ENCODE measurements at places on chromosomes 3 and 15.

DNA sequence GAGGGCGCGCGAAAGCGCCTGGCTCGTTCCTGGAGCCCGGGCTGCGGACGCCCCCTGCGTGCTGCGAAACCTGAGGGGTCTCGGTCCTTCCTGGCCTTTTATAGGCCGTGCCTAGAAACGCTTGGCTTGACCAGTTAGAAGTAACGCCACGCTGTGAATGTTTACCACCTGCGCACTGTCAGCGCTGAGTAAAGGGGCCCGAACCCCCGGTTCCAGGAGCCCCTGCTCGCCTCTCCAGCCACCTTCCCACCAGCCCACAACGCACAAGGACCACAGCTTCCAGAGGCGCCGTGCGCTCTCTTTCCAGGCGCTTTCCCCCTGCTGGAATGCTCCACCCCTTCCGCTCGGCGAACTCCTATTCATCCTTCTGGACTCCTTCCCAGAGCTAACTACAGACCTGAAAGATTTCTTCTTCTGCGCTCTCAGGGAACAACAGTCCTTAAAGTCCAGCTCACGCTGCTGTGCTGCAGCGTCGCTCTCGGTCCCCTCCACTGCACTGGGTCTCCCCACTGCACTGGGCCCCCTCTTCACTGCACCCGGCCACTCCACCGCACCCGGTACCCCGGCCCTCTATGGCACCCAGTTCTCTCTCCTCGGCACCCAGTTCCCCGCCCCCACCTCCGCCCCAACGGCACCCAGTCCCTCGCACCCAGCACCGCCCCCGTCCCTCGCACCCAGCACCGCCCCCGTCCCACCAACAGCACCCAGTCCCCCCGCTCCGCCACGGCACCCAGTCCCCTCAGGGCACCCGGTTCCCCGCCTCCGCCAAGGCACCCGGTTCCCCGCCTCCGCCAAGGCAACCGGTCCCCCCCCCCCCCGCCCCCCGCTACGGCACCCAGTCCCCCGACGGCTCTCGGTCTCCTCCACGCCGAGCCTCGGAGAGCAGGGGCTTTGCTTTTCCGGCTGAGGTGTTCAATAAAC is 69.8 kb downstream of the SQOR start:
- no peak for DNase-seq

- no peak for DNase-seq
Measured at GRCh38 chr3:82143661-82144412, 382.4 kb upstream of the GBE1 start.

DNA sequence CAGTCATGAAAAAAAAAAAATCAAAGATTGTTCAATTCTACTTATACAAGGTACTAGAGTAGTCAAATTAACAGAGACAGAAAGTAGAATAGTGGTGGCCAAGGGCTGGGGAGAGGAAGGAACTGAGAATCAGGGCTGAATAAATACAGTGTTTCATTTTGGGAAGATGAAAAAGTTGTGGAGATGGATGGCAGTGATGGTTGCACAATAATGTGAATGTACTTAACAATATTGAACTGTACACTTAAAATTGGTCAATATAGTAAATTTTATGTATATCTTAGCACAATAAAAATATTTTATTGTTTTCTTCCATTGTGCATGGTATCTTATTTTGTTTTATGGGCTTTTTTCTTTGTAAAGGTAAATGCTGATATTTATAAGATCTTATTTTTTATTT is 262.2 kb upstream of the AGTR1 start:
- DNase-seq, result no peak

DNA sequence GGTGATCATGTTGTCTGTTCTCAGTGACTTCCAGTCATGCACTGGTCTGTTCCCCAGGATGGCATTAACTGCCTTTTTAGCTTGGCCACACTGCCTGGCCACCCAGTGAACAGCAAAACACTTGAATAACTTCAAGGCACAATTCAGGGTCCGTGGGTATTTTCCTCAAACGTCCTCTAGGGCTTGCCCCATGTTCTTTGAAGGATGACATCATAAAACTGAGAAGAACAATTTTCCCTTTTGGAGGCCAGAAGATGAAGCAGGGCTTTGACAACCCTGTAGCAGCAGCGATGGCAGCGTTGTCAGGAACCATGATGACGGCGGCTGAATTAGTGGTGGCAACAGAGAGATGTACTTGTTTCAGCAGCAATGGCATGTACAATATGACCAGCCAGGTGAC is 465.9 kb upstream of the ONECUT1 start:
- DNase-seq, result no peak

DNA sequence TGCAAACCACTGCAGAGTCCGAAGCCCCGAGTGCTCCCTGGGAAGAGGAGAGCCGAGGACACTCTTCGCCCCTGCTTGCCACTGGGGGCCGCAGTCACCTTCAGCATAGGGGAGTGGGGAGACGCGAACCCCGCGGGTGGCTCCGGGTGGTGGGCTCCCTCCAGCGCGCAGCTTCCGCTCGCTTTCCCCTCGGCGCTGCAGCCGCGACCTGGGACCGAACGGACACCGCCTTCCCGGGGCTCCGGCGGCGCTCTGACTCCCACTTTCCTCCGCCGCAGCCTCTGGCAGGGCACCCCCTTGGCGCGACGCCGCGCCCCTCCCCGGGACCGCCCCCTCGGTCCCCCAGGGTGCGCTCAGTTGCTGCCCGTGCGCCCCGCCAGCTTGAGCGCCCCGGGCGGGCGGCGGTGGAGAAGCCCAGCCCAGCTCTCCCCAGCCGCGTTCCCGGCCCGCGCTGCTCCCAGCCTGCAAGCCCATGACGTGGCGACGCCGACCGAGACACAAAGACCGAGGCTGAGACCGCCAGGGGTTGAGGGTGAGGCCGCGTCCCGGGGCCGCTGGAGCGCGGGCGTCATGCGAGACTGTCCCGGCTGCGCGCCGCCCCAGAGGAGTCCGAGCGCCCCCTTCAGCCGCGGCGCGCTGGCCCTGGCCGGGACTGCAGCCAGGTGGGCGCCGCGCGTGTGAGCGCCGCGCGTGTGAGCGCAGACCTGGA is at the start of gene MINAR1:
Gene MINAR1 (plus strand): TSS at position 701 of the 709 bp plus-strand sequence. CDS start 23,812 bp downstream, outside the sequence.
- DNase-seq, result peak; percentile 10

DNA sequence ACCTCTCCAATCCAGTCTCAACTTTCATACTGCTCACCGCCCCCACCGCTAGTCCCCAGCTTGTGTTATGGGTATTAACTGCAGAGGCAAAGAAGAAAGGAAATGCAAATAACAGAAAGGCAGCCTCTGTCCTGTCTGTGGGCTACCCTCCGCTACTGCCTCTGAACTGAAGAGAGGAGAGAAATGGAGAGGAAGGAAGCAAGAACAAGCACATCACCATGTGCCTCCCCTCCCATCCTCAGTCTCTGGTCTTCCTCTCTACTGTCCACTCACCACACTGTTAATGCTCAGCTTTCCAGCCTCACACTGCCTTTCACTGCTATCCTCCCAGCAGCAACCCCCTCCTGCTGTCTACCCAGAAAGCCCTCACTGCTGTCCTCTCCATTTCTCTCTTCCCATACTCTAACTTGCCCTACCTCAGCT is 139.0 kb upstream of the SLC2A2 start:
- DNase-seq, result no peak

GRCh38 chr3:169232863-169233262 is 430.6 kb downstream of the MECOM start:
- no peak for DNase-seq

DNA sequence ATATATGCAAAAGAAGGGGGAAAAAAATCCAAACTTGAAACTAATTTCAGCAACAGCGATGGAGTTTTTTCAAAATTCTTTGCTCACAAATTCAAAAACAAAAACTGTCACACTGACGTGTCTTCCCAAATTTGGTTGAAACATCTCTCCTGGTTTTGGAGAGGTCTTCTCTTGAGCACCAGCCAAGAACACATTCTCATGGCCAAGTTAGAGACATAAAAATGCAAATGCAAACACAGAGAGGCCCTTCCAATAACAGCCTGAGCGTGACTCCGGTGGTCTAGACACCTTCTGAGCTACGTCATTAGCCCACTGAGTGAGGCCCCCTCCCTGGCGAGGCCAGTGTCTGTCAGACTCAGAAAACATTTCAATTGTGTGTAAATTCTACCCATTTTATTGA is 436.0 kb upstream of the PROK2 start:
- DNase-seq, result no peak

- peak; percentile 10 for DNase-seq
Measured at GRCh38 chr3:88150371-88150770, 612 bp downstream of the C3orf38 start.

DNA sequence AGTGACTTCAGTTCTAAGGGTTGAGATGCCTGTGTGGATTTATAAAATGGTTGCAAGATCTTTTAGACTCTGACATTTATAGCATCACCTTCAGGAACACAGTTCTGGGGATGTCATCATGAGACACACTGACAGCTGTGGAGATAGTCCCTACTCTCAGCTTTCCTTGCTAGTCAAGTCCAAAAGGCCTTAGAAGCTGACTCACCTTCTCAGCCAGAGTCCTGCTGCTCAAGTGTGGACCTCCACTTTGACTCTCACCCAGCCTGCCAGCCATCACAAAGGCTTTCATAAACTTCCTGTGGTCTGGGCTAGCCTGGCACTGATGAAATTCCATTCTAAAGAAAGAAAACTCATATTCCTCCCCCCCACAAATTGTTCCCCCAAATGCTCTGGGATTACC is 44.8 kb downstream of the TMEM39A start:
- no peak for DNase-seq

GRCh38 chr3:52721002-52721729 is 15.3 kb downstream of the SPCS1 start:
- DNase-seq, result no peak

DNA sequence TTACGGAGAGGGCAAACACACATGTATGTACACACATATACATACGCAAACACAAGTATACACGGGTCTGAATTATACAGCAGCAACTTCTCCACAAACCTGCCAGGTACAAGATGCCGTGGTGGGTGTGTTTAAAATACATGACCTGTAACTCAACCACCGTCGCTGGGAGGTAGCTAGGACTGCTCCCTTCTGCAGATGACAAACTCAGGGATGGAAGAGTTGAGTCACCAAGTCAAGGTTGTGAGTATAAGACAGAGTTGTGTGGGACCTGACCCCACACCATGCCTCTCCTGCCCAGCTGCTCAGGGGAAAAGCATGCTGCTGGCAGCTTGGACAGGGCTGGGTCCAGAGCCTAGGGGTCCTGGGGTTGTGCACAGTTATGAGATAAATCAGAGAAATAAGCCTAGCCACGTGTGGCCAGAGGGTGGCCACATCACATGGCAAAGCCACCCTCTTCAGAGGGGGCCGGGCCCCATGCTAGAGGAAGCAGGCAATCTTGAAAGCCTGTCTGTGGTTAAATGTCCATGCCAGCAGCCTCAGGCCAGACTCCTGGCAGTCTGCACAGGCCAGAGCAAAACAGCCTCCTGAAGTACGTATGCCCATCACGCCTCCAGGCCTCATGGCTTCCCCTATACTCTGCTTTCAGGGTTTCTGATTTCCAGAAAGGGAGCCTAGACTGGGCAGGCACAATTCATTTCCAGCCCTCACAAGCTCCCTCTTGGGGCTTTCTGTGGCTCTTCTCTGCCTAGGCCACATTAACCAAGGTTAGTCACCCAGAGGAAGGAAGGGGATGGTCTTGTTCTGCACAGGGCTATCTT is 107.7 kb upstream of the RPL32 start:
- DNase-seq, result peak; percentile 68

Data from stimulated activated CD4-positive, alpha-beta T cell treated with anti-CD3 and anti-CD28 coated beads, Interleukin-1b, Interleukin-23, amount 100 ng/mL, for 48 hours (primary cell).